Hematopoietic multipotent progenitor cell (in vitro differentiated cells): ENCODE measurements at places on chromosomes 12 and 14. TPM values are rescaled to one million over a fixed set of nuclear protein-coding genes. Genes with fewer than 3 reads are reported as not detected.
A peak's percentile ranks its signal among the peaks of the same experiment; 100 is the strongest.

The LGALS3 gene
- 1.9 TPM for total RNA-seq

The LYZ gene
- total RNA-seq, result 55.5 TPM

The HVCN1 gene
- total RNA-seq, result 8.6 TPM

The KRT78 gene
- total RNA-seq, result not detected

The APOF gene
- not detected for total RNA-seq

The GUCY2C gene
- total RNA-seq, result not detected

The TRIP11 gene
- total RNA-seq, result 16.2 TPM

The NFE2 gene
- total RNA-seq, result 318 TPM

The INHBE gene
- total RNA-seq, result not detected

The GSG1 gene
- under 0.01 TPM for total RNA-seq

The ABCD2 gene
- under 0.01 TPM for total RNA-seq

The LRTM2 gene
- under 0.01 TPM for total RNA-seq

The KLRD1 gene
- under 0.01 TPM for total RNA-seq

DNA sequence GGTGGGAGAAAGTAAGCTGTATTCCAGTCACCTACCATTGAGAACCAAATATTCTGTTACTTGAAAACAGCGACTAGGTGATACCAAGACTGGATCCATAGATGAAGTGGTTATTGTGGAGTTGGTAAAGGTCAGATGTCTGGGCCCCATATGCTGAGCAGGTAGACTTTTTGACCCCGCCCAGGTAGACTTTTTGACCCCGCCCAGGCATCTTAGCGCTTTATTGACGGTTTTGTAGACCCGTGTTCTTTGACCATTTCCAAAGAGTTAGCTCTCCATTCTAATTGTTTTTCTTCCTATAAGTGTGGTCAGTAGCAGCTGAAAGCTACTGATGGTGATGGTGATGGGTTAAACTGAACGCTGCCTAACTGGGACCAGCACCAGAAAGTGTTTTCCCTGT lies 61.6 kb downstream of the SLC8A3 start:
- DNase-seq, result no peak

- no peak for DNase-seq
Measured at GRCh38 chr14:100077441-100077840, 12.2 kb downstream of the EVL start.

GRCh38 chr12:46147144-46147543 lies 121.7 kb downstream of the SLC38A1 start:
- DNase-seq, result no peak

- DNase-seq, result no peak
Measured at GRCh38 chr12:57046086-57046791, 3.7 kb downstream of the MYO1A start.

- no peak for DNase-seq
Measured at GRCh38 chr12:99130808-99131553, 485.9 kb downstream of the APAF1 start.

DNA sequence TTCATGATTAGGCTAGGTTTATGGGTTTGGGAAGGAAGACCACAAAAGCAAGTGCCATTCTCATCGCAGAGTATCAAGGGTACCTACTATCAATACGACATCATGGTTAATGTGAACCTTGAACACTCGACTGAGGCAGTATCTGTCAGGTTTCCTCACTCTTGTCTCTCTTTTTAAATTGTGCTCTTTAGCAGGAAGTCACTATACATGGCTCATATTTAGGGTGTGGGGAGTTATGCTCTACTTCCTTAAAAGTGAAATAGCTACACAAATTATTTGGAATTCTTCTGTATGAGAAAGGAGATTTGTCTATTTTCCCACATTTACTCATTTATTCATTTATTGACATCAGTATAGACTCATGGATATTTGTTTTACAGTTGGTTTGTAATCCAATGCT lies 5.9 kb upstream of the CLEC4E start:
- no peak for DNase-seq

GRCh38 chr12:121803861-121804416 lies at the start of gene SETD1B:
Gene SETD1B (plus strand): TSS chr12:121804009. CDS start chr12:121804738, 729 bp downstream.
- DNase-seq, result peak; percentile 38

GRCh38 chr14:51500776-51501175 lies 150.9 kb upstream of the FRMD6 start:
- DNase-seq, result no peak

GRCh38 chr12:116397148-116397547 lies 119.7 kb upstream of the MED13L start:
- DNase-seq, result no peak

DNA sequence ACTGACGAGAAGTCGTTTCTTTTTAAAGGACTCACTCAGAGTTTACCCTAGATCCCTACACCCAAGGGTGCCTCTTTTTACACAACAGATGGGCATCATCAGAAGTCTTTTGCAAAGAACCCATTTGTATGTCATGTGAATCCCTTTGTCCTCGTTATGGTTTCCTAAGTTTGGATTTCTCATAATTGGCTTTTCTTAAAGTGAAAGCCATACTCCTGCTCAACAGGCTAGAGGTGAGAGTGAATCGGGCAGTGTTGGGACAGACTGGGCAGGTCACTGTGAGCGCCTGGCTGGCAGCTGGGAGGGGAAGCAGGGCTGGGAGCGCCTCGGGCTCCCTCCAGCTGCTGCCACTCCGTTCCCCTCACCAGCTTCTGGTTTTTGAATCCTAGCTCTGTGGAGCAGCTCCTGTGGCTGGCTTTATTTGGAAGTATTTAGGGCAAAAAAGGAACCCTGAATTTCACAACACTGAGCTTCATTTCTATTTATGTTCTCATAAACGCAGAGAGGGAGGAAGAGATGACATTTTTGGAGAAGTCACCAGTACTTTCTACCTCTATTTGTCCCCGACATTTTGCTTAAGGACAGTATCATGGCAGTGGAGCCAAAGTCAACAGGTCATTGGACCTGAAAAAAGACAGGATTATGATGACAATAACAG lies 63.8 kb upstream of the ACTN1 start:
- no peak for DNase-seq

DNA sequence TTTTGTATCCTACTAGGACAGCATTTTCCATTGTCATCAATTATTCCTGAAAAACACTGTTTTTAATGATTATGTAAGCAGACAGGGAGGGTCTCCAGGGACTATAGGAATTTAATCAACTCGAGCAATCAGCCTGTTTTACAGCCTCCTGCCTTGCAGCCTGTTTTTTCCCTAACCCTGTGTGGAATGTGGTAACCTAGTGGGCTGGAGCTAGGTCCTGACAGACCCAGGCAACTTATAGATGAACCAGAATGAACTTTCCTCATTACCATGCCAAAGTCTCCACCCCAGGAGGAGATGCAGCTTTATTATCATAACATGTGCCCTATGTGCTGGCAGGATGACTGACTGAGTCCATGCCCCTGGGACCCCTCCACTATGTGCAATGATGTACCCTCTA lies 375.1 kb downstream of the BMP4 start:
- no peak for DNase-seq

- DNase-seq, result no peak
Measured at GRCh38 chr12:24562771-24563431, 386.0 kb downstream of the BCAT1 start.

DNA sequence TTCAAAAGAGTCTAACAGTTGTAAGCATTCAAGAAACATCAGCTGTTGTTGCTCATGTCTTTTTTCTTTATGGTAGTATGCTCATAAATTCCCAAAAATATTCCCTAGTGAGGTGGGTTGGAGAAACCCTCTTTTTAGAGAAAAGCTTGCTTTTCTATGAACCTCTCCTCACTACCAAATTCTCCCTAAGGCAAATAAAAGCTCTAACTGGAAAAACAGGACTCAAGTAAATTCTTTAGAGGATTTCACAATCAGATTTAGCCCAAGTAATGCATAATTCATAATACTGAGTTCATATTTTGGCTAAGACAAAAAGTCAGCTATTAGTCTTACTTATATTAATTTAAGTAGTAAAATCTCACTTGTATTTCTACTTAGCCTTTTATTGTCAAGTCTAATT lies 59.1 kb downstream of the DIO2 start:
- no peak for DNase-seq

GRCh38 chr12:23906329-23906728 lies 43.1 kb downstream of the SOX5 start:
- DNase-seq, result no peak

DNA sequence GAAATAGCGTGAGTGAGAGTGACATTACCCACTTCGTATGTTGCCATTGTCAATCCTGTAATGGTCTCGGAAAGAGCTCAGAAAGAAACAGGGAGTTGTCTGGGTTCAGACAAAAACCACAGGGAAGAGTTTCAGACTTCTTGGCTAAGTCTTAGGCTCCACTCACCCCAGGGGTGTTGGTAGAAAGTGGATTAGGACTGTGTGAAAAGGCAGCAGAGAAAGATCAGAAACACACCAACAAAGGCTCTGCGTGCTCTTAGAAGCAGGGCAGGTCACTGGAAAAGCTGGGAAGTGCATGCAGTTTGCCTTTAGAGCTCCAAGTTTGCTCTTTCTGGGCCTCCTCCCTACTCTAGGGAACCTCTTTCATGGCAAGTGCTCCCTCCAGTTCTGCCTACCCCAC lies 106.1 kb upstream of the PLXNC1 start:
- DNase-seq, result no peak

DNA sequence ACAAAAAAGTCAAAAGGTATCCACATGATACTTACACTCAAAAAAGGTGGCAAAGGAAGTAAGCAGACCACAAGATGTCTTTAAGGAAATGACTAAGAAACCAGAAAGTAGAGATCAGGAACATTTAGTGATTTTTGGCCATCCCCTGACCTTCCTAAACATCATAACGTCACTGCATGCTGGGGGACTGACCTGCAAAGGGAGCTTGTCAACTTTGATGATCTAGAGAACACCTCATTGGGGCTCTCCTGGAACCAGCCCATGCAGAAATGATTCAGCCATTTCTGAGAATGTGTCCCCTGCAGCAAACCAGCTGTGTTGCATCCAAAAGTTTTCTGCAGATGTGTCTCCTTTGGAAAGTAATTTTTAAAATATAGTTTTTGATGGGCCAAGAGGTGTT lies 152.2 kb upstream of the RASSF8 start:
- no peak for DNase-seq

- no peak for DNase-seq
Measured at GRCh38 chr14:54116972-54117371, 160.3 kb upstream of the BMP4 start.

GRCh38 chr12:30795410-30796312 lies 40.9 kb upstream of the CAPRIN2 start:
- no peak for DNase-seq
